Temporal lobe (tissue), 4 donors: ENCODE measurements at places on chromosomes 1 and 21. TPM values are rescaled to one million over a fixed set of nuclear protein-coding genes. Genes with fewer than 3 reads are reported as not detected.

Gene HECTD3
- 16.7 TPM for total RNA-seq

Gene UTP25
- 12.3 TPM for total RNA-seq

Gene RGS18
- 0.25 TPM for total RNA-seq

Gene BCL2L15
- total RNA-seq = 0.74 TPM

Gene FMN2
- total RNA-seq = 64.4 TPM

Gene SPRR2A
- total RNA-seq = not detected

Gene IGFN1
- total RNA-seq = 0.25 TPM

Gene PADI2
- 0.74 TPM for total RNA-seq

Gene PEF1
- 32.0 TPM for total RNA-seq

Gene RBM11
- total RNA-seq = 5.9 TPM

Gene NBPF1
- total RNA-seq = 82.6 TPM

Gene HDAC1
- total RNA-seq = 18.7 TPM

Gene FAM3B
- not detected for total RNA-seq

Gene TNFRSF1B
- total RNA-seq = 2.0 TPM

Gene UBQLN4
- 28.8 TPM for total RNA-seq

Gene CHRNB2
- 22.4 TPM for total RNA-seq

Gene HSF2BP
- 2.2 TPM for total RNA-seq

Gene PGLYRP4
- total RNA-seq = not detected

Gene C1orf185
- total RNA-seq = not detected

Gene CDK11B
- 7.9 TPM for total RNA-seq

Gene LRRC71
- 0.25 TPM for total RNA-seq

Gene GUCA2B
- not detected for total RNA-seq
